ENCODE measurements at places on chromosomes 5 and 9.

DNA sequence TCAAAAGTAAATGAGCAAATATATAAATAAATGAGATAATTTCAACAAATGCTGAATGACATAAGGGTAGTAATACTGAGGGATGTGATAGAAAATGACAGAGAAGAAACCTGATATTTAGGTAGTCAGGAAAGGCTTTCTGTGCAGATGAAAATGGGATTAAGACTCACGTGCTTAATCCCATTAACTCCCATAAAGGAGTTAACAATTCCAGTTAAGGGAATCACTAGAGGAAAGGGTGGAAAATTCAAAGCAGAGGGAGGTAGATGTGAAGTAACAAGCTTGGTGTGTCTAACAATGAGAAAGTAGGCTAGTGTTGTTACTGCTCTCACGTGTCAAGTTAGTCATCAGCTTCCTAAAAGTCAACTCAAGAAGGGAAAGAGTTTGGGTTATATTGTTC lies 90.5 kb upstream of the TRIM32 start:
- DNase-seq = no peak

- DNase-seq = no peak
Measured at GRCh38 chr5:38265546-38266179, 7.3 kb downstream of the EGFLAM start.

- DNase-seq = no peak
Measured at GRCh38 chr9:112443200-112443599, 43.4 kb upstream of the KIAA1958 start.

DNA sequence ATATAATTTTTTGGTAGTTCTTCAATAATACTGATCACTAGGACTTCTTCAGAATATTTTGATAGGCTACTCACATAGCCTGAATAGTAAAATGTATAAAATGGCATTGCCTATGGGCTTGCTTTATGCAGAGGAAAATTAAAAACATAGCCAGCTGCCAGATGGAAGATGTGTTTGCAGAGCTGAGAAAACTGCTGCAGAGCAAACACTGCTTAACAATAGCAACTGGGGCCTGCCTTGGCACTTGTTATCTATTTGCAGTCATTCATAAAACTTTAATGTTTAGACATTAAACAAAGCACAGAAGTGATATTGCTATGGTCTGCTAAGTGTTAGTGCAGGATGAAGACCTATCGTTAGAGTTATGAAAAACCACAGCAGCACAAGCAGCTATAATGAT lies 151.5 kb upstream of the SMC2 start:
- no peak for DNase-seq

GRCh38 chr9:114722081-114722621 lies 40.2 kb upstream of the TEX48 start:
- no peak for DNase-seq

All from stimulated activated CD8-positive, alpha-beta memory T cell treated with anti-CD3 and anti-CD28 coated beads, Interleukin-4, amount 100 ng/mL, for 4 hours (primary cell).